CD4-positive, alpha-beta memory T cell (primary cell): ENCODE measurements at places on chromosomes 4 and X. TPM values are rescaled to one million over a fixed set of nuclear protein-coding genes. Genes with fewer than 3 reads are reported as not detected.

GRCh38 chr4:61273233-61273632 lies 73.1 kb downstream of the ADGRL3 start:
- H3K4me1 ChIP-seq, result no peaks in the 10 kb centered on the region
- no peak overlapping the region for H3K27ac ChIP-seq
- DNase-seq, result no peak
- no peaks in the 10 kb centered on the region for H3K36me3 ChIP-seq
- H3K27me3 ChIP-seq, result no peaks in the 10 kb centered on the region

GRCh38 chr4:82644734-82645126 lies 82.9 kb upstream of the TMEM150C start:
- no peak overlapping the region for H3K4me3 ChIP-seq
- no peaks in the 10 kb centered on the region for H3K4me1 ChIP-seq
- H3K36me3 ChIP-seq, result no peaks in the 10 kb centered on the region
- H3K27me3 ChIP-seq, result no peaks in the 10 kb centered on the region
- H3K27ac ChIP-seq, result no peak overlapping the region

- no peak overlapping the region for H3K4me3 ChIP-seq
- H3K36me3 ChIP-seq, result no peaks in the 10 kb centered on the region
- no peak overlapping the region for H3K27ac ChIP-seq
Observed at GRCh38 chr4:83851261-83852084, 315.6 kb downstream of the GPAT3 start.

- DNase-seq, result no peak
- H3K36me3 ChIP-seq, result no peaks in the 10 kb centered on the region
- peaks cover 2% of the 10 kb centered on the region for H3K4me1 ChIP-seq
- H3K27me3 ChIP-seq, result peaks cover 64% of the 10 kb centered on the region
- H3K4me3 ChIP-seq, result no peak overlapping the region
- H3K27ac ChIP-seq, result no peak overlapping the region
Observed at GRCh38 chr4:110636680-110637407, 14.0 kb upstream of the PITX2 start.

DNA sequence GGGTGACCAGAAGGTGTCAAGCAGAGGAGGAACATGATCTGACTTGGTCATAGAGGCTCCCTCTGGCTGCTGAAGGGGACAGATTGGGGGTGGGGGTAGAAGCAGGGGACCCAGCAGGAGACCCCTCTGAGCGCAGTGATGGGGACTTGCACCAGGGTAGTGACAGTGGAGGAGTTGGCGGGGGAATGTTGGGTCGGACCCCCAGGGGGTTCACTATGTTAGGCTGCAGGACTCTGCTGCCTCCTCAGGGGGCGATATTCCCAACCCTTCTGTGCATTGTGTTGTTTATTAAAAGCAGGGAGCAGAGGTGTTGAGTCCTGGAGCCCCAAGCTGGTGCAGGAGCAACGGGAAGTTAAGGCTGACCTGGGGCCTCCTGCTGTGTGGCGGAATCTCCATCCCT lies 8.8 kb downstream of the WDR13 start:
- H3K27ac ChIP-seq, result no peak overlapping the region
- no peak for DNase-seq
- H3K4me1 ChIP-seq, result no peaks in the 10 kb centered on the region
- no peak overlapping the region for H3K4me3 ChIP-seq
- no peaks in the 10 kb centered on the region for H3K27me3 ChIP-seq

DNA sequence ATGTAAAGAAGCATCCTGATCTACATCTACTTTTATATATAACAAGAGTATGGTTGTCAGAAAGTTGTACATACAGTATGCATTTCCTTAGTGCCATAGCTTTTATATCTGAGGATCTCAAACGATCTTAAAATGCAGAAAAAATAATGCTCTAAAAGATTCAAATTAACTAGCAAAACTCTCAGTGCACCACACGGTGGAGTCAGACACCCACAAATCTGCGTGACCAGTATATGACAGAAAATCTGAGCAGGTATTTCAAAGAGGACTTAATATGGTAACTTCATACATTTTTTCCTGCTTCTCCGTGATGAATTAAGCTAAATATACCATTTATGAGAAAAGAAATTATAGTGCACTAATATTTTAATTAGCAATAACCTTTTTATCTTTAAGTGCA lies 803.0 kb downstream of the DMD start:
- no peak overlapping the region for H3K27ac ChIP-seq
- H3K4me3 ChIP-seq, result no peak overlapping the region
- DNase-seq, result peak; percentile 17
- H3K4me1 ChIP-seq, result no peaks in the 10 kb centered on the region
- no peaks in the 10 kb centered on the region for H3K27me3 ChIP-seq
- no peaks in the 10 kb centered on the region for H3K36me3 ChIP-seq

DNA sequence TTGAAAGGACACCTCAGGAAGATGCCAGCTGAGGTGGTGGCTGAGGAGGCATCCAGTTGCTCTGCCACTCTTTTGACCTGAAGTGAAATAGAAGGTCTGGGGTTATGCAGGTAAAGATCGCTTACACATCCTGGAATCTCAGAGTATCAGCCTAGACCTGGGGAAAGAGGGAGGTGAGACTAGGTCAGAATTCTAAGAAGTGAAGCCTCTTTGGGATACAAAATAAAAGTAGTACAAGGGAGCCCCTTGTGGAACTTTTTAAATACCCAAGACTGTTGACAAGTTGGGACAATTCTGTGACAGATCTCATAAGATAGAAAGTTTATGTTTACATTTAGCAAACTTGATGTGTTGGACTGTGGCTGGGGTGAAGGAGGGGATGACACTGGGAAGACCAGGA lies 263.1 kb downstream of the SPRY1 start:
- H3K4me1 ChIP-seq, result no peaks in the 10 kb centered on the region
- DNase-seq, result no peak
- H3K4me3 ChIP-seq, result no peak overlapping the region
- no peak overlapping the region for H3K27ac ChIP-seq

DNA sequence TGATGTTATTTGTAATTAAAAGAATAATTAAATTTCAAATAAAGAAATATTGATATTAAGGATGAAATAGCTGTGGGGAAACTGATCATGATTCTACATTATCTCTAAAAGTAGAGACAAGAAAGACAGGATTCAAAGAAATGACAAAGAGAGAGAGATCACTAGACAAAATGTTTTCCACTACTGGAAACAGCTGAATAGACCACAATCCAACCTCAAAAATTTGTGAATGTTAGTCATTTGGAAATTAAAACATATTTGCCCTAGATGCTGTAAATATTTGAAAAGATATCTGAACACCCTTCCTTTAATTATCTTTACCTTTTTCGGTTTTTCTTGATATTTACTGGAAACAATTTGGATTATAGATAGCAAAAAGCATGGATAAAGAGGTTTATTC lies 414.9 kb downstream of the CENPC start:
- H3K36me3 ChIP-seq, result no peaks in the 10 kb centered on the region
- no peak overlapping the region for H3K27ac ChIP-seq
- H3K4me3 ChIP-seq, result no peak overlapping the region
- no peak for DNase-seq

ADGRL3 gene
- not detected for polyA plus RNA-seq

CTAG1B gene
- polyA plus RNA-seq, result not detected

HTR2C gene
- not detected for polyA plus RNA-seq

ITIH6 gene
- not detected for polyA plus RNA-seq

DGAT2L6 gene
- not detected for polyA plus RNA-seq

STPG2 gene
- polyA plus RNA-seq, result not detected

TLR10 gene
- polyA plus RNA-seq, result 1.1 TPM

RAPGEF2 gene
- polyA plus RNA-seq, result 1.2 TPM
